Foreskin fibroblast (primary cell): ENCODE measurements at places on chromosomes 6 and 20.

DNA sequence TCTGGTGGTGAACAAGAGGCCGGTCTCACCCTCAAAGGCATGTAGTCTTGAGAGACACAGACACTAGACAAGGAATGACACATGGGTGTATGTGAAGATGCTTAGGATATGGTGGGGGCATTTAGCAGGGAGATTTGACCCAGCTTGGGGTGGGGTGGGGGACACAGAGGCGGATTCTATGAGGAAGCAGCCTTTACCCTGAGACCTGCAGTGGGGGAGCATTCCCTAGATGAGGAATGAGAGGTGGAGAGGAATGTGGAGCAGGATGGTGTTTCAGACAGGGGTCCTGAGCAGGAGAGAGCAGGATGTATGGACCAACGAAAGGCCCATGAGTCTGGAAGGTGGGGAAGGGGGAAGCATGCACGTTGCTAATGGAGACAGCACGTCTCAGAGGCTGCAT is 57.8 kb downstream of the PHACTR3 start:
- no peak for DNase-seq

DNA sequence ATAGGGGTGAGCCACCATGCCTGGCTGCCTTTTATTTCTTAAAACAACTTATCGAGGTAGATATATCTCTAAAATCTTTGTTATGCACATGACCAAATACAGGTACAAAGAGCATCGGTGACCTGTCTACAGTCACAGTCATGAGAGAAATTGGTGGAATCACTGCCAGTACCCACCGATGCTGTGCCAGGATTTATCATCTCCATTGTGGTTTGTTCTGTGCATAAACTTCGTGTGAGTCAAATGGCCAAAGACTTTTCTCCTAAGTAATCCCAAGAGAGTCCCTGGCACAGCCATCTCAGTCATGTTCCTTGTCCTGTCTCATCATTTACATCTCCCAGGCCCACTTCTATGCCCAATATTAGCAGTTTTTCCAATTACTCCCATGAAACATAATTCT is 9.0 kb downstream of the GSTA3 start:
- DNase-seq = no peak

DNA sequence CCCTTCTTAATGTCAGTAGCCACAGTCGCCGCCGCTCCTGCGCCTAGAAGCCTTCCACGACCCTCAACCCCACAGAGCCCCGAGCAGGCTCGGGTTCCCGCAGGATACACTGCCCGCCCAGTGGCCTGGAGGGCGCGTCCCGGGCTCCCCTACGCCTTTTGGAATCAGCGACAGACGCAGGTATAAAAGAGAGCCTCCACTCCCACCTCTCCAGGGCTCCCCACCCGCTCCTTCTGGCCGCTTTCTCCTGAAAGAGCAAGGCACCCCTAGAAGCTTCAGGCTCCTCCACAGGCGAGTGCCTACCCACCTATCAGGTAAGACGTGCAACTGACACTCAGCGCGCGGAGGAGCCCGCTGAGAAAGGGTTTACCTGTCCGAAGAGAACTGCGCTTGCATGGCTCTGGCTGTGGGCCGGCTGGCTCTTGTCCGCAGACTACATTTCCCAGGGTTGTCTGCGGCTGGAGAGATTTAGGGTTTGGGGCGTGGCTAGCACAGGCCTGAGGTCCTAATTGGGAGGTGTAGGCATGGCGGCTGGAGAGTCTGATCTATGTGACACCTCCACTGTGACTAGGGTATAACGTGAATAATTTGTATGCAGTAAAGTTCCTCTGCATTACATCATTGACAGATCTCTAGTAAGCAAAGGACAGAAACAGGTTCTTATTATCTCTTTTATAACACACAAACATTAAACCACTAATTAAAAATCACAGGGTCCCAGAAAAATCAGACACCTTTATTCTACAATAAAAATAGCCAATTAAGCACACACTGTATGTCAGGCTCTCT is 13.5 kb upstream of the ZNF391 start:
- DNase-seq = peak; percentile 76

DNA sequence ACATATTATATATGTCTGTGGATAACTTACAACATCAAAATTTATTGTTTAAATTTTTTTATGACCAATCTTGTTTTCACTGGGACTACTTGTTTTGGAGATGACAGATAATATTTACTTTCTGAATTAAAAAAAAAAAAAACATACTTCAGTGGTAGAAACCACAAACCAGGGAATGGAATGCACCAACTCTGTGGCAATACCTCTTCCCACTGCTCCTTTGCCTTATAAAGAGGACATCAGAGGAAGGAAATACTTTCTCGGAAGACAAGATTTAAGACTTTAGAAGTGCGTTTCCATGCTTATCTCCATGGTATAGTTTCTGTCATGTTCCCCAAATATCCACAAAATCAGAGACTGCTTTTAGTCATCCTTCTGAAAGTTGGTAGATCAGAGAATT is 1241.1 kb upstream of the EYS start:
- DNase-seq = peak; percentile 58

GRCh38 chr6:116666869-116667268 is 1.7 kb downstream of the ZUP1 start:
- DNase-seq = no peak

- no peak for DNase-seq
These were observed 90.0 kb upstream of the MAFB start for GRCh38 chr20:40778894-40779496.

GRCh38 chr6:150719831-150720230 is 120.1 kb downstream of the PLEKHG1 start:
- no peak for DNase-seq

DNA sequence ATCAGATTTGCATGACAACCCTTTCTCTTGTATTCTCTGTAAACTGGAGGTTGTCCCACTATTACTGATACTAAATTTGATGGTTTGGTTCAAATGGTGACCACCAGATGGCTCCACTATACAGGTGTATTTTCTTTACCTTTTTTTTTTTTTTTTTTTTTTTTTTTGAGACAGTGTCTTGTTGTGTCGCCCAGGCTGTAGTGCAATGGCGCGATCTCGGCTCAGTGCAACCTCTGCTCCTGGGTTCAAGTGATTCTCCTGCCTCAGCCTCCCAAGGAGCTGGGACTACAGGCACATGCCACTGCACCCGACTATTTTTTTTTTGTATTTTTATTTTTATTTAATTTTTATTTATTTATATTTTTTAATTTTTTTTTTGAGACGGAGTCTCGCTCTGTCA is 6.6 kb upstream of the WTAP start:
- peak; percentile 44 for DNase-seq

GRCh38 chr6:147579667-147580066 is 71.2 kb downstream of the SAMD5 start:
- DNase-seq = peak; percentile 38

- no peak for DNase-seq
These were observed 115.0 kb downstream of the SLC24A3 start for GRCh38 chr20:19327401-19327800.

- no peak for DNase-seq
These were observed 858.8 kb upstream of the EPHA7 start for GRCh38 chr6:94278146-94278545.

DNA sequence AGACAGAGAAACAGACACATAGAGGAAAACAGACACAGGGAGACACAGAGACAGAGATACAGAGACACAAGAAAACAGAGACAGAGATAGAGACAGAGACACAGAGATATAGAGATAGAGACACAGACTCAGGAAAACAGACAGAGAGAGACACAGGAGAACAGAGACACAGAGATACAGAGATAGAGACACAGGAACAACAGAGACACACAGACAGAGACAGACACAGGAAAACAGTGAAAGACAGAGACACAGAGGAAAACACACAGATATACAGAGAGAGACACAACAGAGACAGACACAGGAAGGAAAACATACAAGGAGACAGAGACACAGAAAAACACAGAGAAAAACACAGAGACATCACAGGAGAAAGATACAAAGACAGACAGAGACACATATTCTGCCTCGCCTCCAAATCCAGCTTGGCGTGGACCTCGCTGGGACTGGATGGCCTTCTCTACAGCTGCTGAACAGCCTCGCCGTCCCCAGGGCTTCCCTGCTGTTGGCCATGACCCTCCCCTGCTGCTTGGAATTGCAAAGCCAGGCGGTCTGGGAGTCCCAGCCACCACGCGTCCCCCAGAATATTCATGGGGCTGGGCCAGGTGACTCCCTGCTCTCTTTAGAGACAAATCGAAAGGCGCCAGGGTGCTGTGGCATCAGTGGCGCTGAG is 36.8 kb downstream of the NTSR1 start:
- no peak for DNase-seq

DNA sequence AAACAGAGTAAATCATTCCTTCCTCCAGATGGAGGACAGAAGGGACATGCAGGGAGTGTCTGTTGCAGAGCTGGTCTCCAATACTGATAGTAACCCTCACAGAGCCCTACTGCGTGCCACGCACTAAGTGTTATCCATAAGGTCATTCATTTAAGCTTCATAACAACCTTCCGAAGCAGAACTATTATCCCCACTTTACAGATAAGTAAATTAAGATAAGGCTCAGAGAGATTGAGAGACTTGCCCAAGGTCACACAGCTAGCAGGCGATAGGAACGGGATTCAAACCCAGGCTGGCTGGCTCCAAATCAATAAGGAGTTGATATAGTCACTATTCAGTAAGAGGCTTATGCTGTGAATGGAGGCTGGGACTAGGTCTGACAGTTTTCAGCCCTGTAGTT is 30.6 kb downstream of the CPNE5 start:
- no peak for DNase-seq

DNA sequence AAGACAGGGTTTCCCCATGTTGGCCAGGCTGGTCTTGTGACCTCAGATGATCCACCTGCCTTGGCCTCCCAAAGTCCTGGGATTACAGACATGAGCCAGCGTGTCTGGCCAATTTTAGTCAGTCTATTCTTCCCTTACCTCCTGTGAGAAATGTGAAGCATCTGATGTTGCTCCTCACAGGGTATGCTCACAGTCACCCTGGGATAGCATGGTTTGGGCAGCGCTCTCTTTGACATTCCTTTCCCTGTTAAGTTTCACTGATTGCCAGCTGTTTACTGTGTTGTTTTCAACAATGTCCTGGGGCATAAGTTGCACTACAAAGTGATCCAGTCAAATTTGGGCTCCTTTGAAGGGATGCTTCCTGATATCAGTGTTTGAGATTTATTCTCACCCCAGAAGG is 13.1 kb downstream of the CDC5L start:
- no peak for DNase-seq

DNA sequence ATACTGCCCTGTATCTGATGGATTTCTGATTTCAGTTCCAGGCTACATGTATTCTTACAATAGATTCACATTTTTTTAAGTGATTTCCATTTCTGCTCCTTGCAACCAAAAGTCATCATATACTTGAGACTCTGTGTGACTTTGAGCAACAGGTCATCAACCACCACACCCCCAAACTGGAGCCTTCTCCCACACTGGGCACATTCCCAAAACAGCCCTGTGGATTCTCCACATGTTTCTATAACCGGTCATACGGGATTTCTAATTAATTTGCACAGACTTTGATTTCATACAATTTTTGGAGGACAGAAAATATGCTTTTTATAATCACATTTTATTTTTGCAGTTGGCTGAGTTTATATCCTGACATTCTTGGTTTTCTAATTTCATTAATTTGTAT is 317.2 kb upstream of the ID4 start:
- no peak for DNase-seq

- no peak for DNase-seq
These were observed 12.4 kb upstream of the GHRH start for GRCh38 chr20:37273988-37274387.

GRCh38 chr6:38020593-38020992 is 201.1 kb downstream of the ZFAND3 start:
- DNase-seq = no peak

GRCh38 chr20:2658414-2659354 is 5.3 kb downstream of the IDH3B start:
- DNase-seq = peak; percentile 59

DNA sequence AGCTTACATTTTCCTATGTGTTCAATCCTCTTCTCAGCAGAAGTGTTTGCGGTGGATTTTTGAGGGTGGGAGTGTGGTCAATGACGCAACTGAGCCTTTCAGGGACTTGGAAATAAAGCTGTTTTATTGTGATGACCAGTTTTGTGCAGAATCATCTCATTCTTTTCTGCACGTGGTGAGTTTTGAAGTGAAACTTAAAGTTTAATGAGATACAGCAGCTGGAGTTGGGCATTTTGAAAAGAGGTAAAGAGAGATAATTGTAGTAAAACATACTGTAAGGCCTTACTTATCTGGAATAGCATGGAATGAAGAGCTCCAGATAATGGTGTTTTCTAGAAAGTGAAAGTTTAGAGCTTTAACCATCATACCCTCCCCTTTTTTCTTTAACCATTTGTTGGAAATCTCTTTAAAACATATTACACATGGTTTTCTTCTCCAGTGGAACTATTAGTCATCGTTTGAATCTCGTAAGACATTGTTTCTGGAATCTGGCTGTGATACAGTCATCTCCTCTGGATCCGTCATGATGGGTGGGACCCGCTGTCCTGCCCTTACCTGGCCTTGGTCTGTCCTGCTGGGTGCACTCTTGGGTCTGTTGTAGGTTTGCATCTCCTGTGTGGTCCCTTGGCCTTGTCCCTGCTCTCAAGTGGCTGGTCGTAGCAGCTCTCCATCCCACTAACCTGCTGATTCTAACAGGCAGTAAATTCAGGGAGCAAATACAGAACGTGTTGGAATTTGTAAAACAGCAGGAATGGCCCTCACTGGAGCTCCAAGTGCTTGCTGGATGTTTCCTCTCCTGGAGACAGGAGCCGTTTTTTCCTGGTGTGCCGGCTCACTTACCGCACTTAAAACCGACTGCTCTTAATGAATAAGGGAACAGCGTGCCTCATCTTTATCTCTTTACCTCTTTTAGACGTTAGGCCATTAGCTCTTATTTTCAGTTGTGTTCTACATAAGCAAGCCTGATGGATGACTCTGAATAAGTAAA is 29.8 kb downstream of the UST start:
- DNase-seq = peak; percentile 84

GRCh38 chr6:30657454-30657853 is 10.5 kb downstream of the C6orf136 start:
- peak; percentile 42 for DNase-seq

- peak; percentile 10 for DNase-seq
These were observed 16.5 kb downstream of the RIPOR2 start for GRCh38 chr6:24919056-24919892.

DNA sequence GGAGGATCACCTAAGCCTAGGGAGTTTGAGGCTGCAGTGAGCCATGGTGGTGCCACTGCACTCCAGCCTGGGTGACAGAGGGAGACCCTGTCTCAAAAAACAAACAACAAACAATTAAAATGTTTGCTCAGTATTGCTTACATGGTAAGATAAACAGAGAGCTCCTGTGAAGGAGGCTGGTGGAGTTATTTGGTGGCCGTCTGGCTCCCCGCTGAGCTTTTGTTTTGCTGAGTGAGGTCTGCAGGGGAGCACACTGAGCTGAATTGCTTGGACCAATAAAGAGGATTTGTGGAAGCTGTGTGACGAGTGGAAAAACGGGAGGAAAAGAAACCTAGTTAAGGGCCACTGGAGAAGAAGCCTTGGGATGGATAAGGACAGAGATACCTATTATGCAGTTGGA is 41.1 kb upstream of the BMP6 start:
- DNase-seq = no peak

GRCh38 chr6:115667478-115668026 is 393.1 kb downstream of the FRK start:
- DNase-seq = no peak
